ENCODE measurements at places on chromosomes 2 and 18.

- DNase-seq: no peak
These were observed 150.7 kb downstream of the RAB3GAP1 start for GRCh38 chr2:135202751-135203150.

DNA sequence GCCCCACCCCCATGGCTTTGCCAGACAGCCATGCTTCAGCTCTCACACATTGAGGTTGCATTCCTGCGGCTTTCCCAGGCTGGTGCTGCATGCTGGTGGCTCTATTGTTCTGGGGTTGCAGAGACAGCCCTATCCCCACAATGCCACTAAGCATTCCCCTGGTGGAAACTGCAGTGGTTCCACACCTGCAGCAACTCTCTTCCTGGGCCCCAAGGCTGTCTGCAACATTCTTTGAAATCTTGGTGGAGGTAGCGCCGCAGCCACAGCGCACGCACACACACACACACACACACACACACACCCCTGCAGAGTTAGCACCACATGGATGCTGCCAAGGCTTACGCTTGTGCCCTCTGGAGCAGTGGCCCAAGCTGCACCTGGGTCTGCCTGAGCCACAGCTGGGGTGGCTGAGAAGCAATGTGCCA lies 21.4 kb downstream of the SFXN5 start:
- no peak for DNase-seq

DNA sequence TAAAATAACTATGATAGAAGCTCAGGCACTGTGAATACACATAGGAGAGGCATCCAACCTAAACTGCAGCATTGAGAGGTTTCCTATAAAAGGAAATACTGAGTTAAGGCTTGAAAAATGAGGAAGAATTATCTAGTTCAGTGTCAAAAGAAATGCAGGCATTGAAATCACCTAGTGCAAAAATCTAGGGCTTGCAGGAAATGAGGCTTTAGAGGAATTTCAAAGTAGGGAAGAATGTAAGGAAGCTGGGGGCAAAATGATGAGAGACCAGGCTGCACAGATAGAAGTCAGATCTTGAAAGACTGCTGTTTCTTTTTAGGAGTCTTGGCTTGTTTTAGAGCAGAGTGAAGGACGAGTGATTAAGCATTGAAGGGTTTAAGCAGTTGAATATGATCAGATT lies 28.1 kb upstream of the SCYGR2 start:
- no peak for DNase-seq

- no peak for DNase-seq
These were observed 15.3 kb upstream of the LOXHD1 start for GRCh38 chr18:46672062-46672970.

GRCh38 chr2:227759411-227760118 lies 13.9 kb downstream of the SCYGR8 start:
- no peak for DNase-seq

GRCh38 chr2:2636813-2637212 lies 305.7 kb upstream of the MYT1L start:
- DNase-seq: peak; percentile 15

DNA sequence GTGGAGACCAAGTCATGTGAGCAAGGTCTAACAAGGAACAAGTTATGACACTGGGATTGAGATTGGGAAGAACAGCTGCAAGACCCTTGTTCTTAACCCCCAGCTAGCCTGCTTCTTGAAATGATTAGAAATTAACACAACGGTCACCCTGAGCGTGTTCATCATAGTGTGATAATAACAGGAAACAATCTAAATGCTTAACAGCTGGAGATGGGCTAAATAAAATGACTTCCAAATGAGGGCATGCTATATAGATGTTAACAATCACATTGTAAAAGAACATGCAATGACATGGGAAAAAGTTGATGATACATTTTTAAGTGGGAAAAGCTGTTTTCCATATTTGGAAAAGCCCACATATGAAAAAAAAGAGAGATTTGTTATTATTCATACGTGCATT lies 47.6 kb downstream of the RPL37A start:
- DNase-seq: no peak

DNA sequence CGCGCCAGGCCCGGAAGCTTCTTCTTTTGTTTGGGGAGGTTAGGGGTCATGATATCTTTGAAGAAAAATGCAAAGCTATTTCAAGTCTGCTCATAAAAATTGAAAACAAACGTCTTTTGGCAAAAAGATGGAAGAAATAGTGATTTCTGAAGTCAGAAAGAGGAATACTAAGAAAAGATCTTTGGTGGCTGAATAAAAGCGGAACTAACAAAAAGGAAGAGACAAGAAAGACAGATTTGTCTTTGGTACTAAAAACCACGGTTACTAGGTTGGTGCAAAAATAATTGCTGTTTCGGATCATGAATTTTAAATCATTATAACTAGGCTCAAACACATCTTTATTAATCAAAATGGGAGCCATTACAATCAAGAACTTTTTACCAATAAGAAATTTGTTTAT lies 164.6 kb upstream of the TRIB2 start:
- DNase-seq: no peak

DNA sequence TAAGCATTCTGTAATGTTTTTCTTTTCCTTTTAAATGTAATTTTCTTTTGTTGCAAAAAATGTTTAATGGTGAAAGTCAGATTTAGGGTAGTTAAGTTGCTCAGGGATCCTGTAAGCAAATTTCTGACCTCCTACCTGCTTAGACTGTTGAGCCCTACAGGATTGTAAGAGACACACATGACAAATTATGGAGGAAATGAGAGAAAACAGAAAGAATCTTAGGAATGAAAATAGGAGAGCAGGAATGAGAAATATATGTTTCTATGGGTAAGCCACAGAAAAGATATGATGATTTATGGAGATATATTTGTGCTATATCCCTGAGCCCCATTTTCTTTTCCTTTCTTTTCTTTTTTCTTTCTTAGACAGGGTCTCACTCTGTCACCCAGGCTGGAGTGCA lies 28.3 kb downstream of the CYBRD1 start:
- no peak for DNase-seq

DNA sequence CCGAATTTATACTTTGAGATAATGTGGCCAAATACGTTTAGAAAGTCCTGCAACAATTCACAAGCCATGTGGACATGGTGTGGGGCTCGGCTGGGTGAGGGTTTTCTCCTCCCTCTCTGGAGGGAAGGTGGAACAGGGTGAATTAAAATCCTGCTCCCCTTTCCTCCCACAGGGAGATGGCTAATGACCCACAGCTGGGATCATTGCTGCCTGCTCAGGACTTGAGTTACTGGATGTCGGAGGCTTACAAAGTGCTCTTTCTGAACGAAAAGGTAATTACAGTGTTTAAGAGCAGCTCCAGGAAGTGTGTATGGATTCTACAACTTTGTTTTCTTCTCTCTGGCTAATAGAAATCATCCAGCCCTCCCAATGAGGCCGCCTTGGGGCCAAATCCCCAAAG lies 97.9 kb upstream of the ALKAL2 start:
- no peak for DNase-seq

DNA sequence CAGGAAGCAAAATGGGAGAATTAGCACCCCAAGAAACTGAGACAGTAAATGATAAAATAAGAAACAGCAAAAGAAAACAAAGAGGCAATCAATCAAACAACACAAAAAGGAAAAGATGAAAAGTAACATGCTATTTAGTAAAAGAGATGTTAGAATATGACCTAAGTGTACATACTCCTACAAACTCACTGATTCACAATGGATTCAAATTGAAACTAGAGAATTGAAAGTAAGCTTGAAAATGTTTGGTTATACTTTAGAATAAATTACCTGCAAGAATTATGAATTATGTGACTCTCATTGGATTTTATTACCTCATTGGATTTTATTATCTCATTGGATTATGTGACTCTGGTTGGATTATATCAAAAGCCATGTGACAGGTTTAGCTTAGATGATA lies 22.8 kb upstream of the CCNYL1 start:
- no peak for DNase-seq

GRCh38 chr2:197929008-197929885 lies 124.9 kb downstream of the PLCL1 start:
- DNase-seq: no peak

All from NCI-H510A treated with DMSO at 0.1 percent for 48 hours (cell line).